ENCODE measurements at places on chromosomes 4 and X.

GRCh38 chr4:69038582-69038981, 57.7 kb upstream of the UGT2B7 start:
- no peak for DNase-seq

DNA sequence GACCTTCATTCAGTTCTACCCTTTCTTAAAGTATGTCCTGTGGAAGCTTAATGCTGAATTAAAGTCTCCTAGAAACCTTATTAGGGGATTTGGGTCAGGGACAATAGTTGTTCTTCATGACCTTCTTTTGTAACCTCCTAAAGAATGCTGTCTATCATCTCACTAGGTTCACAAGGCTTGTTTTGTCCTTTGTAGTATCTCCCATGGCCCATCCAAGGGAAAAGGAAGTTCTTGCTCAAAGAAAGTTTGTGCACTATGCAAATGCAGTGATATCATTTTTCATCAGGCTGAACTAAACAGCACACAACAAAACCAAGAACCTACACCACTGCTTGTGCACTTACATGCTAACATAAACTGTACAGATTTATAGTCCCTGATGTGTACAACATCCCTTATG, 46.6 kb upstream of the PGM2 start:
- no peak for DNase-seq

DNA sequence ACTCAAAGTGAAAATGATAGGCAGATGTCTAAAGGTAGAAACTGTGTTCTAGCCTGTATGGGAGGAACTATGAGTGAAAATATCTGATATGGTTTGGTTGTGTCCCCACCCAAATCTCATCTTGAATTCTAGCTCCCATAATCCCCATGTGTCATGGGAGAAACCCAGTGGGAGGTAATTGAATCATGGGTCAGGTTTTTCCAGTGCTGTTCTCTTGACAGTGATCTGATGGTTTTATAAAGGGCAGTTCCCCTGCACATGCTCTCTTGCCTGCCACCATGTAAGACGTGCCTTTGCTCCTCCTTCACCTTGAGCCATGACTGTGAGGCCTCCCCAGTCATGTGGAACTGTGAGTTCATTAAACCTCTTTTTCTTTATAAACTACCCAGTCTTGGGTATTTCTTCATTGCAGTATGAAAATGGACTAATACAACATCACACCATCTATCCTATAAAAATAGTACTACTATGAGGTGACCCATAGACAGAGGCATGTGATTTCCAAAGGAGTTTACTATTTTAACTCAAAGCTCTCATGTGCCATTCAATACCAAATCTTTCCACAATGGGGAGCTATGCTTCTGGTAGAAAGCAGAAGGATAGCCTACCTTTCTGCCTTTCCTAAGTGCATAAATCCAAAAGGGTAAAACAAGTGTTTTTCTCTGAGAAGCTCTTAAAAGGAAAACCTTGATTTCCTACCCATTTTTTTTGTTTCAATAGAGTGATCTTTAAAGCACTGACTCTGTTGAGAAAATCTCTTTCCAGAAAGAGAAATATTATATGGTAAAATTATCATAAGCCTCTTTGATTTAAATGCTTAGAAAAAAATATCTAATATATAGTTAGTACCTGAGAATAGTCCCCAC, 38.8 kb downstream of the SEC31A start:
- no peak for DNase-seq

DNA sequence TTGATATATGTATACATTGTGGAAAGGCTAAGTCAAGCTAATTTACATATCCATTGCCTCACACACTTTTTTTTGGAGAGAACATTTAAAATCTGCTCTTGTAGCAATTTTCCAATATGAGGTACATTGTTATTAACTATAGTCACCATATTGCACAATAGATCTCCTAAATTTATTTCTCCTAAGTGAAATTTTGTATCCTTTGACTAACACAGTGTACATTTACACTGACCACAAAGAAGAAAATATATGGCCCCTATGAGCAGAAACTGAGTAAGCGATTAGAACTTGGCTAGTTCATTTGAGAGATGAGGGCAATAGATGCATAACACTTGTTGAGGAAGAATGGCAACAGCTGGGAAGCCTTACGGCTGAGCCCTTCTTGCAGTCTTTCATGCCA, 20.3 kb upstream of the GUCY1B1 start:
- DNase-seq = no peak

DNA sequence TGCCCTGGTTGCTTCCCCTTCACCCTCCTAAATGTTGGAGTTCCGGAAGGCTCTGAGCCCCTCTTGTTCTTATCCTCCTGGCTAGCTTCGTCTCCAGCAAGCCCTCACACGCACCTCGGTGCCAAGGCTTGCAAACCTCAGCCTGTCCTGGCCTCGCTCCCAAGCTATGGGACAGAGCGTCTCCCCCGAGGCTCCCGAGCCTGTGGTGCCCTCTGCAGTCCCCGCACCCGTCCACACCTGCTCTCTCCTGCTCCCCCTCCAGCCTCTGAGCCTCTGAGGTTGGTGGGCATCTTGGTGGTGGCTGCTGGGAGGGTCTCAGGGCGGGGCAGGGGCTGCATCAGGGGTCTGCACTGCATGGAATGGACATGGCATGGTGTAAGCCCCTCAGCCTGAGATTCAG, 63.2 kb downstream of the TRMT44 start:
- DNase-seq = no peak

- no peak for DNase-seq
These were observed 38.6 kb upstream of the TMEM131L start for GRCh38 chr4:153427363-153428071.

DNA sequence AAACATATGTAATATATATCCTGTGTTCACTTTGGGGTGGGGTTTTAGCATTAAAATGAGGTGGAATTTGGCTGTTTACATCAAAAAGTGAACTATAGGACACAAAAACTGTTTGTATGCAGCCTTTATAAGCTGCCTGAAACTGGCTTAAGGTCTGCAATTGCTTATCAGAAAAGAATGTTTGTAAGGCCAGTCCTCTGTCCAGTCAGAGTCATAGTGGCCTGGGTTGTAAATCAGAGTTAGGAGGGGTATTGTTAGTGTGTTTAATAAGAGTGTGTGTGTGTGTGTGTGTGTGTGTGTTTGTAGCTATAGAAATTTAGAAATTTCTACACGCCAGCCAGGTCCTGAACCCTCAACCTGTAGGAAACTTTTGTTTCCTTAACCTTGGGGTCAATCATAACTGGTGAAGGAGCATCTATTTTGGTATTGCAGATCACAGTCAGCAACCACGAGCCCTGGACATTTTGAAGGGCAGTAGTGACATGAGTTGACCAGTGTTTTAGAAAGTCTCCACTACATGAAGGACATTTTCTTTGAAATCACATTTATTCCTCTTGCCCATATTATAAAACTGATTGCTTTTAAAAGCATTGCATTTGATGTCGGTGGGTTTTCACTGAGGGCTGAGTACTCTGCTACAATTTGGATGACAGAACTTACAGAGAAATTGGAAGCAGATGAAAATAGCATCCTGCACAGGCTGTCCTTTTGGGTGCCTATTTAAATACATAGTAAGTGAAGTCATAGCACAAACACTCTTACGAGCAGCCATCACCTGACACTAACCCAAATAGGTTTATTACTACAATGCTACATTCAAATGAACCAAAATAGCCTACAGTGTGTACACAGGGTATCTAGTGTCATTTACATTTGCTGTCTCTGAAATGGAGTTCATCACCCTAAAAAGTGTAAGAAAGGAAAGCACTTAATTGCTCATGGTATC, 11.2 kb upstream of the TMEM154 start:
- no peak for DNase-seq

- no peak for DNase-seq
These were observed 45.1 kb upstream of the SLC4A4 start for GRCh38 chr4:71293705-71294104.

DNA sequence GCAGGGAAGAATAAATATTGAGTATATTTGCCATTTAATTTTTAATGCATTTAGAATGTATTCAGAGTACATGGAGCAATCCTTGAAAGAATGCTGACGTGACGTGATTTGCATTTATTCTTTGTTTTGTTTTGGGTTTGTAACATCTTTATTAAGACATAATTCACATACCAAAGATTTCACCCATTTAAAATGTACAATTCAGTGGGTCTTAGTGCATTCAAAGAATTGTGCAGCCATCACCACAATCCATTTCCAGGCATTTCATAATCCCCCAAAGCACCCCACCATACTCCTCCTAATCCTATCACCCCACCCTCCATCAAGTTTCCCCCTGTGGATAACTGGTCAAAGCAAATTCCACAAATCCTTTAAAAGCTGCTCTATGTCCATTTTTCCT, 87.4 kb downstream of the FAM9B start:
- DNase-seq = no peak

GRCh38 chr4:87442889-87443288, 20.5 kb downstream of the NUDT9 start:
- DNase-seq = no peak

DNA sequence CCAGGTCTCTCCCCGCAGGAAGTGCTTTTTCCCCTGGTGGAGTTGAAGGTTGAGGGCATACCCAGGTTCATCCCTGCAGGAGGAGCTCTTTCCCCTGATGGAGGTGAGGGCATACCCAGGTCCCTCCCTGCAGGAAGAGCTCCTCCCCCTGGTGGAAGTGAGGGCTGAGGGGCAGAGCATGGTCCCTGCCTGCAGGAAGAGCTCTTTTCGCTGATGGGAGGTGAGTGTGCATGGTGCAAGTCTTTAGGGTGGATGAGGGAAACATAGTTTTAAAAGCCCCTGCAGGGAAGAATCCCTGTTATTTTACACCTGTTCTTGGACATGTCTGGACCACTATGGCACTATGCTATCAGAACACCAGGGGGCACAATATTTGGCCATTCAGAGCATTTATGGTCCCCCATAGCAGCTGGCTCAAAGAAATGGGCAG, 43.7 kb upstream of the PUDP start:
- DNase-seq = no peak

GRCh38 chrX:68685685-68686084, 38.2 kb downstream of the STARD8 start:
- DNase-seq = no peak

DNA sequence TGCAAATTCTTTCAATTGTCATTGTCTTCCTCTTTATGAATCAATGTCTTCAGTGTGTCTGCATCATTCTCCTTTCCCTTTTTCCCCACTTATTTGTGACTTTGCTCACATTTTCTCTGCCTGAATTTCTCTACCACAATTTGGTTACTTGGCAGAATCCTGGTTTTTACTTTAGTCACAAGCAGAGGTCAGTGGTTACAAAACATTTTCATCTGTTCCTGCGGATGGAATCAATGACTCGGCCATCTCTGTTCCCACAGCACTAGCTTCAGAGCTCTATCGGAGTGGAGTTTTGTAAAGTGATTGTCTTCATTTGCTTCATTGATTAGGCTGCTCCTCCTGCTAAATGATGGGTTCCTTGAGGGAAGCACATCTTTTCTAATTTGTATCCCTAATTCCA, 501.3 kb upstream of the AADAT start:
- DNase-seq = no peak

DNA sequence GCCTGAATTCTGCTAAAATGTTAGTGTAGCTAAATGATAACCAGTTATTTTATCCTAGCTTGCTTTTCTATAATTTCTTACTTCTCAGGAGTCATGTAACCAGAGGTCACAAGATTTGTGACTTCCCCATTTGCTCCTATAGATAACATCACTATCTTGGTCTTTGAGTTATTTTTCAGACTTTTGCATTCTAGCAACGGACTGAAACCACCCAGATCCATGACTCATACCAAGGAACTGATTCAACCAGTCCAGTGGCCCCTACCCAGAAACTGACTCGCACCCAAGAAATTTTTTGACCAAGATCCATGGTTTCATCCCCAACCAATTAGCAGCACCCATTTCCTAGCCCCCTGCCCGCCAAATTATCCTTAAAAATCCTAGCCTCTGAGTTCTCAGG, 50.0 kb downstream of the IQCM start:
- DNase-seq = no peak

DNA sequence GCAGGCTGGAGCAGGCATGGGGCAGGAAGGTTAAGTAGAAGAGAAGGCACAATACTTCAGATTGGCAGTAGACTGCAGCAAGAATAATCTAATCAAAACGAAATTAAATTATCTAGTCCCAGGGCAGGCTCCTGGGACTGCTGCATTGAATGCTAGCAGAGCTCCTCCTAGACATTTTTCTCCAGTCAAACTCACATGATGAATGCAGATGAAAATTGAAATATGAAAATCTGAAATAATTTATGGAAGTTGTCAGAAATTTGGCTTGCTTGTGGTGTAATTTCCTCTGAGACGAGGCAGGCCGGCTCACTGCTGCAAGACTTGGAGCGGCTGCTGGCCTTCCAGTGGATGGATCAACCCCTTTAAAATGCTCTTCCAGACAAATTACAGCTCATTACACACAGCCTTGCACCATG, 78.0 kb upstream of the TMEM33 start:
- no peak for DNase-seq
